ENCODE measurements at places on chromosomes 12 and 14. TPM values are rescaled to one million over a fixed set of nuclear protein-coding genes. Genes with fewer than 3 reads are reported as not detected.

DNA sequence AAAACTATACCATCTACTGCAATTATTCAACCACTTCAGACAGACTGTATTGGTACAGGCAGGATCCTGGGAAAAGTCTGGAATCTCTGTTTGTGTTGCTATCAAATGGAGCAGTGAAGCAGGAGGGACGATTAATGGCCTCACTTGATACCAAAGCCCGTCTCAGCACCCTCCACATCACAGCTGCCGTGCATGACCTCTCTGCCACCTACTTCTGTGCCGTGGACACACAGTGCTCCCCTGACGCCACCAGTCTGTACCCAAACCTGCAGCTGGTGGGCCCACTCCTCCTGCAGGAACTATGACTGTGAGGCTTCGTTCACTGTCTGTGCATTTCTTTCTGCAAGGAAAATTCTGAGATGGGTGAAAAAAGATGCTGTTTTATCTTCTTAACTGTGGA, 284.7 kb downstream of the DAD1 start:
- DNase-seq, result no peak

GRCh38 chr12:5864301-5864700, 80.8 kb downstream of the ANO2 start:
- DNase-seq, result no peak

GRCh38 chr12:66674495-66675122, 4.3 kb downstream of the GRIP1 start:
- no peak for DNase-seq

DNA sequence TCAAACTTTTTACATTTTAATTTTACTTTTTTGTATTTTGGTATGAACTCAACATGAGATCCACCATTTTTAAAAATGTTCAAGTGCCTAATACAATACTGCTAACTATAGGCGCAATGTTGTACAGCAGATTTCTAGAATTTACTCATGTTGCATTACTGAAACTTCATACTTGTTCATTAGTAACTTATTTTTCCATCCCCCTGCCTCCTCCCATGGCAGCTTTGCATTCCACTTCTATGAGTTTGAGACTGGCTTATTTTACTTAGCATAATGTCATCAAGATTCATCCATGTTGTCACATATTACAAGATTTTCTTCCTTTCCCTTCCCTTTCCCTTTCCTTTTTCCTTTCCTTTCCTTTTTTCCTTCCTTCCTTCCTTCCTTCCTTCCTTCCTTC, 825.9 kb downstream of the SLC16A7 start:
- no peak for DNase-seq

DNA sequence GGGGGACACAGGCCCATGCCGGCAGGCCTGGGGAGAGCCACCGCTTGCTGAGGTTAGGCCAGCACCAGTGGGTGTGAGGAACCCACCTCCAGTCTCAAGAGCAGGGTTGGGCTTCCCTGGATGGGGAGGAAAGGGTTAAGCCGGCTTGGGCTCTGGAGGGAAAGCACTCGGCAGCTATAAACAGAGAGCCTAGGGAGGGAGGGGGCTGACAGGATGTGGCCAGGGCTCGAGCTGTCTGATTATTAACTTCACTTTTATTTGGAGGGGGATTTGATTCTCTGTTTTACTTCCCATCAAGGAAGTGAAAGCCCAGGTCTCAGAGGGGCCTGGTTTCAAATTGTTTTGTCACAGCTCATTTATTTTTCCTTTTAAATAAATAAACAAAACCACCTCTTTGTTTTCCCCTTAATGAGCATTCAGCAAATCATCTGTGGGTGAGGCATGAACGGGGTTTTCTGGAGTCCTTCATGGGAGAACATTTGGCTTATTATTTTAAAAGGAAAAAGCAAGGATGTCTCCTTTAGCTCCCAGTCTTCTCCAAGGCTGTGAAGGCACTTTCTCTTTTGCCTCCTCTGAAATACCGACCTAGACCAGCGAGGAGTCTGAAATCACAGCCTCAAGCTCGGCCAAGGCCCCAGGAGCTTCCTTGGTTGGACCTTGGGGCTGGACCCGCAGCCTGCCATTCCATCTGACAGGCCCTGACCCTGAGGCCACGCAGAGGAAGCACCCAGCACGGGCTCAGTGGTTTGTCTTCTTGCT, 21.9 kb upstream of the ZFP36L1 start:
- DNase-seq, result no peak

LRRIQ1 gene
- total RNA-seq, result not detected

AQP5 gene
- not detected for total RNA-seq

GRCh38 chr12:64633940-64634337, 23.6 kb downstream of the RASSF3 start:
- no peak for DNase-seq

TC2N gene
- total RNA-seq, result 11.9 TPM

DNA sequence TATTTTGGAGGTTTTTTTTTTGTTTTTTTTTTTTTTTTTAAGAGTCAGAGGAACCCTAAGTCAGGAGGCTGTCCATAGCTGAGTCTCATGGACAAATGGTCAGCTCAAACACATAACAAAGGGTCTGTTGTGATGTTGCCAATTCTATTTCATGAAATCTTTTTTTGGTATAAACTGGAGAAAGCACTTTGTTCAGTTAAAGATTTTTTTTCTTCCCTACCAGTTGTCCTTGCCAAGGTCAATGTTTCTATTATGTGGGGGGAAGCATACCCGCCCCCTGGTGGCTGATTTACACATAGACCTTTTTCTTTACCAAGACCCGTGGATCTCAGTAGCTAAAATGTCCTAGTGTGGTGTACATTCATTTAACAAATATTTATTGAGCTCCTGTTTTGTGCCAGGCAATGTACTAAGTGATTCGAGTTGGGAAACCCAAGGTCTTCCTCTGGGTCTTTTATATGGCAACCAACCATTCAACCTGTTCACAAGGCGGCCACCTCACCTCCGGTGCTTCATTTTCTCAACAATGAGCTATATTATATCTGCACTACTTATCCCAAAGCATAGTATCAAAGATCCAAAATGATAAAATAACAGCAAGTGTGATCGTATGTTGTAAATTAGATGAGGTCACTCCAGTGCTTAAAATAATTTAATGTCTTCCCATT, 214.5 kb downstream of the PAH start:
- DNase-seq, result peak; percentile 34

All from gastrocnemius medialis (tissue), 4 donors.